ENCODE measurements at places on chromosomes 3 and 15.
A peak's percentile ranks its signal among the peaks of the same experiment; 100 is the strongest.

- DNase-seq = no peak
These were observed 121.4 kb downstream of the RFTN1 start for GRCh38 chr3:16392065-16392464.

GRCh38 chr15:52370010-52370409 lies 74.4 kb upstream of the MYO5C start:
- no peak for DNase-seq

DNA sequence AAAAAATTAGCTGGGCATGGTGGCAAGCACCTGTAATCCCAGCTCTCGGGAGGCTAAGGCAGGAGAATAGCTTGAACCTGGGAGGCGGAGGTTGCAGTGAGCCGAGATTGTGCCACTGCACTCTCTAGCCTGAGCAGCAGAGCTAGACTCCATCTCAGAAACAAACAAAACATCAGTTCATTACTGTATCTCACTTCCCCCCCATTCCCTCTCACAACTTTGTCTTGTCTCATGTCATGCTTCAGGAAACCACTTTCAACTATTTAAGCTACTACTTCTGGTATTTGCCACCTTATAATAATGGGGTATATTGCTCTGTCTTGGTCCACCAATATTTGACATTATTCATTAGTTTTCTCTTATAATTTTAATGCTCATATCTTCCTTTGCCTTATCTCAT lies 26.2 kb downstream of the PIK3CA start:
- no peak for DNase-seq

- no peak for DNase-seq
These were observed 33.8 kb upstream of the GYG1 start for GRCh38 chr3:148957586-148957985.

DNA sequence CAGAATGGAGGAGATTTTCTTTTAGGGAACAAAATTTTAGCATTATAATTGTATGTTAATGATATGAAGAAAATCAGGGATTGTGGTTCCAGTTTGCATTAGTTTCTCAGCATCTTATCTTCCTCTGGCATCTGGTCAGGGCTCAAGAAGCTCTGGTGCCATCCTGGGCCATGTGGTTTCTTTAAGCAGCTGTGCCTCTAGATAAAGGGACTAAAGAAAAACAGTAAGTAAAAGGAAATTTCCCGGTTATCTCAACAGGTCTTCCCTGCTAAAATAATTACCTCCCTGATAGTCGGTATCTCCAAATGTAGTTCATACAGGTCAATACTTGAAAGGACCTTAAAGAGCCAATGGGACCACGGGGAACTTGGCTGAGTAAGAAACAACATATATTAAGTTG lies 375.1 kb upstream of the RBMS3 start:
- DNase-seq = no peak

DNA sequence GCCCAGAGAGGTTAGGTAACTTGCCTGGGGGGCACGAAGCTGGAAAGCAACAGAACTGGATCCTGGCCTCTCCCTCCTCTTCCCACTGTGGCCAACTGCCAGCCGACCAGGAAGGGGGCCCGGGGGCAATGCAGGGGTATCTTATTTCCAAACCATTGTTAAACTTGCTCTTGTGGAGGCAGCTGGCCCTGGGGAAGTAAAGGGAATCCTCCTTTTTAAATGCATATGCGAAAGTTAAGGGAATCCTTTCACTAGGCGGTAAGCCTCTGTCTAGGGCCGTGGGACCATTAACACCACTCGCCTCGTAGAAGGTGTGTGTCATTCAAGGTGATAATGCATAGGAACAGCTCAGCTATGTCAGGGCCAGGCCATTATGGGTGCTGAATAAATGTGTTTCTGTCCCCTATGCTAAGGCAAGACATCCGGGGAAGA lies 68.6 kb downstream of the ST6GAL1 start:
- DNase-seq = no peak

DNA sequence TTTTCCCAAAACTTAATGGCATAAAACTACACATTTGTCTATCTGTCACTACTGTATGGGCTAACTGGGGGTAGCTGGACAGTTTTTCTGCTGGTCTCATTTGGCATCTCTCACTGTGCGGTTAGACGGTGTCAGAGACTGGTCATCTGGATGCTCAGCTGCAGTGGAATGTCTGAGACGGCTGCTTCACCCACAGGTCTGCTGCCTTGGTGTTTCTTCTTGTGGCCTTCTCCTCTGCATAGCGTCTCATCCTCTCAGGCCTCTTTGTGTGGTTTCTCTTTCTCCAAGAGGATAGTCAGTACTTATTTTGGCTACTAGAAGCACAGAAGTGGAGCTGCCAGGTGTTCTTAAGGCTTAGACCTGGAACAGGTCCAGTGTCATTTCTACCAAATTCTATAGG lies 35.9 kb upstream of the GOLGA6L9 start:
- DNase-seq = no peak

- no peak for DNase-seq
These were observed 65.5 kb downstream of the MYO1E start for GRCh38 chr15:59307165-59307537.

GRCh38 chr15:85097725-85098124 lies 116.1 kb downstream of the PDE8A start:
- DNase-seq = no peak

DNA sequence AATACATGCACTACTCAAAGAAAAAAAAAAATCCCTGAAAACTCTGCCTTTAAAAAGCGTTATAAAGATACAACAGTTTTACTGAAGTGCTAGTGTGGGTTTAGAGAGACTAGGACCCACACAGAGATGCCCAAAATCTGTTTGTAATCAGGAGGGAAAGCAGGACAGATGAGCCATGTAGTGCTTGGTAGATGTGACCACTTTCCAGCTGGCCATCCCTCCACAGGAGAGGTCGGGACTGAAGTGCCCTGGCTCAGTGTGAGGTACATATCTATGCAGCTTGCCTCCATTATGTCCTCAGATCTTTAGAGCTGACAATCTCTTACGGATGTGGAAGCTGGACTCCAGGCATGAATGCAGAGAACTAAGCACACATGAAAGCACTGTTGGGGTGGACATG lies 57.5 kb upstream of the NANOGP8 start:
- no peak for DNase-seq

GRCh38 chr15:94477913-94478553 lies 246.7 kb downstream of the MCTP2 start:
- DNase-seq = no peak

- DNase-seq = no peak
These were observed 64.9 kb upstream of the POLG start for GRCh38 chr15:89399238-89400115.

- no peak for DNase-seq
These were observed 157.0 kb downstream of the CHST2 start for GRCh38 chr3:143276592-143276991.

GRCh38 chr3:129112308-129113052 lies 9.1 kb downstream of the RAB43 start:
- DNase-seq = no peak

GRCh38 chr3:197908957-197909701 lies 40.9 kb upstream of the RPL35A start:
- no peak for DNase-seq

GRCh38 chr3:124512881-124513609 lies 217.2 kb upstream of the UMPS start:
- DNase-seq = no peak

DNA sequence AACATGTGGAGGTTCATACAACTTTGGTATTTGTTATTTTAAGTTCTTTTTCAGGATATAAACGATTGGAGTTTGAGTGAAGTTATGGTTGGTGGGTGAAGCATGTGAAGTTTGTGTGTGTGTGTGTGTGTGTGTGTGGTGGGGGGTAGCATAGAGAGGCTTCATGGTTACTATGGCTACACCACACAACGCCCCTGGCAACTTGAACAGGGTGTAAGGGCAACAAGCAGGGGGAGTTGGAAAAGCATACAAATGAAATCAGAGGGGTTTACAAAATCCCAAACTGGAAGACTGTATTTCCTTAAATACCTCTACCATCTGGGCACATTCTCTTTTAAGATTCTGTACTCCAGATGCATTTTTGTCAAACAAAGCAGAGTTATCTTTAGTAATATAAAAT lies 207.5 kb downstream of the SV2B start:
- DNase-seq = no peak

- peak; percentile 20 for DNase-seq
These were observed 44.1 kb upstream of the ICE2 start for GRCh38 chr15:60523056-60523455.

- DNase-seq = no peak
These were observed 38.1 kb upstream of the NMNAT3 start for GRCh38 chr3:139715743-139716360.

DNA sequence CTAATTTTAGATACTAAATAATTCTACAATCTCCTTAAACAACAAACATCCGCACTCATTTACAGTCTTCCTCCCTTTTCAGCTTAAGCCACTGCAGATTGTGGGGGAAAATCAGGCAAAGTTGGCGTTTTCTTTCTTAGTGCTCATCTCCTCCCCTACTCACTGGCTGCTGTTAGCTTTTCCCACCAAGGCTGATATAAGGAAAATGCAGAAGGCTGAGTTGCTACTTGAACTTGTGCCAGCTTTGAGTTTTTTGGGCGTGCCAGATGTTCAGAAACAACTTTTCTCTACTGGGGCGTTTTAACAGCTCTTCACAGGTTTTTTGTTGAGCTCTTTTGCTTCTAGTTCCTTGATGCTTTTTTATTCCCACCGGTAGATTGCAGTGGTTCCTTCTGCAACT lies 222.0 kb downstream of the PYDC2 start:
- DNase-seq = no peak

DNA sequence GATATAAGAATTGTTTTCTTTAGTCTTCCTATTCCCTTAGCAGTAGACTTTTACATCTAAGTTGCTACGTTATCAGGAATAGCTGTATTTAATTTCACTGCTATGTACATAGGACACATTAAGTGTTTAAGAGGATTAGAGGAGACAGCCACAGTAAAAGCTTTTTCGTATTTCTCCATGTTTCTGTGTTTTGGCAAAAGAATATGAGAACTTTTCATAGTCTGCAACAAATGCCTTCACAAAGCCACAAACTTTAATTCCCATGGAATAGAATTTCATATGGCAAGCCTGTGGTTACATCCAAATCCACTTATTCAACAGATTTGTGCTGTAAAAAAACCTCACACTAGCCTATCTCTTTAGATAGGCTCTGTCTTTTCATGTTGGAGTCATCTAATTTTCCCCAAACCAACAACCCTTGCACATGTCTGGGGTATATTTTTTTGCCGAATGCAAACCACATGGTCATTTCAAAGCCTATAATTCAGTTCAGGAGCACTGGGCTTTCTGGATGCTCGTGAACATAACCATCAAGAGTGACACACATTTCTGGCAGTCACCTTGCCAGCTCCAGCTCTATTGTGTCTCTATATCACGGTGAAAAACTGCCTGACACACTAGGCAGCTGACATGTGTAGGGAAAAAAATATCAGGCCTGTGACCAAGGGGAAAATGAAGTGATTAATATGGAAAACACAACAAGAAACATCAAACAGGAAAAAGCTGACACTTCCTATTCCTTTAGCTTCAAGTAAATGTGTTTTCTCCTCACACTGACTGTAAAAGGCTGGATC lies 19.2 kb downstream of the PLD1 start:
- no peak for DNase-seq

DNA sequence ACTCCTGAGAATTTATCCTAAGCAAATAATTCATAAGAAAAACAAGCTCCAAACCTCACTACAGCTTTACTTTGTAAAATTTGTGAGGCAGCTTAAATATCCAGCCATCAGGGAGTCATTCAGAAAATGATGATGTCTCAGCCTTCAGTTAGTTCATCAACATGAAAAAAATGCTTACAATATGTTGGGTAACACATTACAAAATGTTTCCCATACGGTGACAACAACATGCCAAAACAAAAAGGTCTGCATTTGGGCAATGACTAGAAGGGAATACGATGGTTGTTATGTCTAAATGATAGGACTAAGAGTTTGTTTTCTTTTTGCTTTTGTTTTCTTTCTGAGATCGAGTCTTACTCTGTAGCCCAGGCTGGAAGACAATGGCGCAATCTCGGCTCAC lies 47.0 kb upstream of the CFAP161 start:
- no peak for DNase-seq

GRCh38 chr15:89112341-89112971 lies 24.2 kb downstream of the ABHD2 start:
- peak; percentile 33 for DNase-seq

DNA sequence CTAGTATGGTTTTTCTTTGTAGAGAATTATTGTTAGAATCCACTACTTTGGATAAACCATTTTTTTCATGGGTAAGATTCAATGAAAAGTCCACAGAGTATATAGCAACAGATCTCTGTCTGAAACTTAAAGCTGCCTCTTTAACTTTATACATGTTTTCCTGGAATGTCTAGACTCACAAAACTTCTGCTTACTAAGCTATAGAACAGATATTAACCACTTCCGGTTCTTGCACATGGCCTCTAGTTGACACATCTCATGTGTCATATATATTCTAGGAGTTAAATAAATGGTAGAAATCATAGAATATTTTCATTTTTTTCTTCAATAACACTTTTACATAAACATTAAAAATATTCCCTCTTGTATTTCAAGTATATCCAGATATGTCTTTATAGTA lies 1693.9 kb downstream of the SI start:
- DNase-seq = no peak

DNA sequence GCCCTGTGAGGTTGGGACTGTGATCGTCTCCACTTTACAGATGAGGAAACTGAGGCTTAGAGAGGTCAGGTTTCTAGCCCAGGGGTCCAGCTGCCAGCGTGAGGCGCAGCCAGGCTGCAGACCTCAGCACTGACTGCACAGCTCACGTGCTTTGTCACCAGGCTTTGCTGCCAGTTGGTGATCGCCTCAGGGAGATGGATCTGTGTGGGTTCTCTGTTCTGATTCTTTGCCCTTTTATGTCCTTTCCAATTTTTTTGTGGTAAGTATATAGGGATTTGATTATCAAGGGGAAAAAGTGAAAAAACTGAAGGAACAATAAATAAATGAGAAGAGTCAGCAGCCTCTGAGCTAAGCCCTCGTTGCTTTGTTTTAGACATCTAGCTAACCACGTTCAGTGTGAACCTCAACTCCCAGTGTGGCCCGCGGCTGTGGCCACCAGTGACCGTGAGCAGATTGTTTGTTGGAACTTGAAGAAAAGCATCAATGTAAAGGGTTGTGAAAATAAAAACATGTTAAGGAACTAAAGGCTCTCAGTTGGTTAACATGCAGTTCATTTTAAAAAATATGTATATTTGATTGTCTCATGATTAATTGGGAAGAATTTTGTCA lies 117.6 kb downstream of the PDE8A start:
- no peak for DNase-seq

DNA sequence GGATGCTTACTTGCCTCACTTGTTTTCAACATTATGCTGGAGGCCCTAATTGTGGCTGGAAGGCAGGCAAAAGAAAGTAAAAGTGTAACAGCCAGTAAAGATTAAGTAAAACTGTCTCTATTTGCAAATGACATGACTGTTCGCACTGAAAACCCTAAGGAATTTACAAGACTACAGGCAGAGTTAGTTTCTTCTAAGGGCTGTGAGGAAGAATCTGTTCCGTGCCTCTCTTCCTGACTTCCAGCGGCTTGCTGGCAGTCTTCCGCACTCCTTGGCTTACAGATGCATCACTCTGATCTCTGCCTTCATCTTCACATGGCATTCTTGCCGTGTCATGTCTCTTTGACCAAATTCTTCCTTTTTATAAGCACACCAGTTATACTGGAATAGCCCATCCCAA lies 86.1 kb downstream of the DLG1 start:
- DNase-seq = no peak

- DNase-seq = no peak
These were observed 41.4 kb downstream of the TMEM108 start for GRCh38 chr3:133079621-133080020.

- DNase-seq = no peak
These were observed 62.0 kb downstream of the LMCD1 start for GRCh38 chr3:8563597-8563996.

- DNase-seq = no peak
These were observed 93.9 kb downstream of the NEDD4 start for GRCh38 chr15:55899537-55899936.

GRCh38 chr3:113226491-113226890 lies 15.1 kb downstream of the BOC start:
- no peak for DNase-seq

All from urothelium cell line (cell line).